ENCODE measurements at places on chromosomes 3 and 15.

DNA sequence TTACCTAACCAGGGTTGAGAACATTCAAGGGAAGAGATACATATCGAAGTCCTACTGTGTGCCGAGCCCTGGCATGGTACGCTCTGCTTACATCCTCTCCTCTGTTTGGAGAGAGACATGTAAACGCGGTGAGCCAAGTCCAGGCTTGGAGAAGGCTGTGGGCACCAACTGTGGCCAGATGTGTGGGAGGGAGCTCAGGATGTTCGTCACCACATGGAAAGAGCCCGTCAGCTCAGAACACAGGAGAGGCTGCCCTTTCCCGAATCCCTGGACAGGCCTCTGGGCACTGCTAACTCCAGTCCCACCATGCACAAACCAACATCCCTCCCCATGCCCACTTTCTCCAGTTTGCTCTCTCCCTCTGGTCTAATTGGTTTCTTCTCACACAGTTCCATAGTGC lies 43.0 kb downstream of the MESD start:
- no peak for DNase-seq

DNA sequence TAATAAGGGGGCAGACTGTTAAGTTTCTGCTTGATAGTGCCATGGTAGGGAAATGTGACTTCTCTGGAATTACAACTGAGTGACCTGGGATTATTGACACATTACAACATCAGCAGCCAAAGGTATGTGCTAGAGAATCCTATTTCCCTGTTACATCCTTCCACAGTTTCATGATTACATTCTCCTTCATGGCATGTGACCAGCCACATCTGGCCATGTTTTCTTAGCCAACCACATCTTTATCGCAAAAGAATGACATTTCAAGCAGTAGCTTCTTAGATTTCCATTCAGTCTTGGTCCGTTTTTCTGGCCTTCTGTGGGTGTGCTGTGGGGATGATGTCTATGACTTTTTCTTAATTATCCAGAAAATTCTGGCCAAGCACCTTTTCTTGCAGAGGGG lies 45.4 kb upstream of the CTDSPL start:
- no peak for DNase-seq

- no peak for DNase-seq
Measured at GRCh38 chr3:190443257-190443656, 6.4 kb downstream of the TMEM207 start.

- peak; percentile 35 for DNase-seq
Measured at GRCh38 chr15:62389885-62390790, 225.1 kb upstream of the C2CD4B start.

- no peak for DNase-seq
Measured at GRCh38 chr3:109176726-109177125, 40.2 kb downstream of the C3orf85 start.

GRCh38 chr3:49415931-49416601 lies 3.8 kb downstream of the TCTA start:
- peak; percentile 47 for DNase-seq

DNA sequence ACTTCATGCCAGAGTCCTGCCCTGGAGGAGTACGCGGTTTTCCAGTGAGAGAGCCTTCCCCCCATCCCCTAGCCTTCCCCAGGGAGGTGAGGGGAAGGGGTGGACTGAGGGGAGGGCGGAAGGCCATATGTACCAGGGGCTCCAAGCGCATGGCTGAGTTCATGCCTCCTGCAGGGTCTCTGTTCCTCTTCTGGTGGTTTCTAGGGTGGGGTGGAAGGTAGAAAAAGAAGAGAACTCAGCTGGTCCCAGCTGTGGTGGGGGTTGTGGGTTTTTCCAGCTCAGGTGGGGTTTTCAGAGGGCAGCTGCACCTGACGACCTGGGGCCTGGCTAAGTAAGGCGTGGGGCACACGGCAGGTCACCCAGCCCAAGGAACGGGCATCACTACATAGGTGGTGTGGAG lies 10.7 kb upstream of the IQSEC1 start:
- no peak for DNase-seq

DNA sequence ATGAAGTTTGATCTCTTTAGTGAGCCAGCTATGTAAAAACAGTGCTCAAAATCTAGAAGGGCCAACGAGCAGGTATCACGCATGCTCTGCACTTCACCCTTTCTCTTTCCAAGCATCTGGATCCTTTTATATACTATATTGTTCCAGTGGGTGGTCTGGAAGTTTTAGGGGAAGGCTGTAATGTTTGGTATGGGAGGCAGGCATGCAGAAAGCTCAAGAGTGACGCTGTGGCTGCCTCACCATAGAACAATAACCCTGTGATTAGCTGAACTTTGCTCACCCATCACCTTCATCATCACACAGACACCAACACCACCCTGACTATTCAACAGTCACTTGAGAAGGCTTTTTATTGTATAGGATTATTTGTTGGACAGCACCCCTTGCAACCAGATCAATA lies 81.6 kb downstream of the FBN1 start:
- no peak for DNase-seq

DNA sequence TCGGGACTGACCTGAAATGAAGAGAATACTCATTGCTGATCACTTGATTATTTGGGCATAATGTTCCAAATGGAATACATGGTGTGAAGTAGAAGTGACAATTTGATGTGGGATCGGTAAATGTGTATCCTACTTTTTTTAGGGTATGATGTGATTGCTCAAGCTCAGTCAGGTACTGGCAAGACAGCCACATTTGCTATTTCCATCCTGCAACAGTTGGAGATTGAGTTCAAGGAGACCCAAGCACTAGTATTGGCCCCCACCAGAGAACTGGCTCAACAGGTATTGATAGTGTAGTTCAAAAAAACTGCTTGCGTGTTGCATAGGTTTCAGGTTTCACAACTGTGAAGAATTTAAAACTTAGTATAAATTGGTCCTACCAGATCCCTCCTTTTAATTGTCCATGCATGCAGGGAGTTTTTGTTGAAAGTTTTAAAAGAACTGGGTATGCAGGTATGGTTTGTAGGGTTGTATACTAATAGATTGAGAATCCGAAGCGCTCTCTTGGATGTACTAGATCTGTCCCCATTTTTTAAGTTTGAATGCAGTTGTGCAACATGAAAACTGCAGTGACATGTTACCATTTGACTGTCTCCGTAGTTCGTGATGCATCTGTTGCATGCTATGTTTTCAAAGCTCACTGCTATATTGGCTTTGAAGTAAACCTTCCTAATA lies 1.6 kb downstream of the EIF4A2 start:
- no peak for DNase-seq

DNA sequence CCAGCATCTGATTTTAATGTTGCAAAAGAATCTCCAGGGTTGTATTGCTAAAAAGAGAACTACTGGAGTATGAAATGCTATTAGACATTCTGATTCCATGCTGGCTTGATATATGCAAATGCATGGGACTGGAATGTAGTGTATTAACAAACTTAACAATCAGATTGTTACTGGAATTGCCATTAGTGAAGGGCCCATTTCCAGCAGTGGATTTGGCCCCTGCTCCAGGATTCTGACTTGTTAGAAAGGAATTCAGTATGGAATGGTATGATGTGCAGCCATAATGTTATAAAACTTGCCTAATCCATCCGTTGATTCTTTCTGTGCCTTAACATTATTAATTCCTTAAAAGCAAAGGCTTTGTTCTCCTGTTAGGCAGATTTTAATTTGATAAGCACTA lies 7.9 kb downstream of the ARRDC4 start:
- DNase-seq: no peak

DNA sequence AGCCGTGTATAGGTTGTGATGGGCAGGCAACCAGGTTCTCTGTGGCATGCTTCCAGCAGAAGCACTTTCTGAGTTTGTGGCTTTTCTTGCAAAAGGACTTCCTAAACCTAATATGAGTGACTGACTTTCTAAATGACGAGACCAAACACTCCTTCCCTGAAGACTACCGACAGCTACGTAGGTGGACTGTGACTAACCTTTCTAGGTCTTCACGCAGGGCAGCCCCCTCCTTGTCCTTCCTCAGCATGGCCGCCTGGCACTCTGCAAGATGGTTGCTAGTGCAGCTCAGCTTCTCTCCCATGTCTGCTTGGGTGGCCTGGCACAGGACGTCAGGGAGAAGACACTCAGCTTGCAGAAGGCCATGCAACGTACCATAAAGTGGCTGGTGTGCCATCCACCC lies 20.9 kb downstream of the CXCR6 start:
- peak; percentile 43 for DNase-seq
